Omental fat pad (tissue), 4 donors: ENCODE measurements at places on chromosomes 6 and 20.

DNA sequence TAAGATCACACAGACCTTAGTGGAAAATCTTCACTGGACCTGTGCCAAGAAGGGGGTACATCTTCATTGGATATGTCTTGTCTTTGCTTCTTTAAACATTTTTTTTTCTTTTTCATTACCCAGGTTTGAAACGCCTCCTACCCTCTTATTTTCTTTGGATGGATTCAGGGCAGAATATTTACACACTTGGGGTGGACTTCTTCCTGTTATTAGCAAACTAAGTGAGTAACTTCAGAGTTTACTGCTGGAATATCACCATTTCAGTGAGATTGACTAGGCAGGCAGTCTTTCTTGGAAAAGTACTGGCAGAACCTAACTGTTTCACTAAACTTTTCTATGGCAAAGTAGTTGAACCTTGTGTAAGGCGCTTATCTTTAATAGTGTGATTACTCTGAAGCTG lies 47.0 kb downstream of the ENPP1 start:
- no peak for DNase-seq

GRCh38 chr6:156729248-156729647 lies 47.9 kb upstream of the ARID1B start:
- no peak for DNase-seq

GRCh38 chr6:117481926-117482239 lies 591 bp upstream of the DCBLD1 start:
- DNase-seq, result no peak

- DNase-seq, result no peak
Measured at GRCh38 chr20:31863296-31864085, 6.8 kb downstream of the DUSP15 start.

DNA sequence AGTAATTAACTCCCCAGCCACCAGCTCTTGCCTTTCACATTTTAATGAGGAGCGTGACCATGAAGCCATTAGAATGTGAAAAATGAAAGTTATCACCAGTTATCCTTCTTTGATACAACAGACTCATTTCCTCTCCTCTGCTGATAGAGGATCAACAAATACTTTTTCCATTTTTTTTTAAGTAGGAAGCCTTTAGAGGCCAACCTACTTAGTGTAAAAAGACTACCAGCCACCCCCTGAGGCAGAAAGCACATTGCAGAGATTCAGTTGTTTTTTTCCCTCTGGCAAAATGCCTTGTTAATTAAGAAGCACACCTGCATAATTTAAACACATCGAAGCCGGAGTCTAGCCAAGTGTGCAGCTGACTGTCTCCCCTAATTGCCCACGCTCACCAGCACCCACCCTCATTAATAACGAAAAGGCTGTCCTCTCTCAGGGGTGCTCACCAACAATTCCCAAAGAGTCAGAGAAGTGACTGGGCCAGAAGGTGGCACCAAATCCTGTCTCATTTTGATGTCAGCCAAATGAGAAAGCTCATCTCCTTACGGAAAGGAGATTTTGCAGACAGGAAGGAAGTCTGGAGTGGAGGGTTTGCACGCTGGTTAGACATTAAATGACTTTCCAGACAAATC lies 60.9 kb upstream of the MC3R start:
- no peak for DNase-seq

GRCh38 chr6:122753688-122754056 lies 25.8 kb upstream of the FABP7 start:
- DNase-seq, result no peak

DNA sequence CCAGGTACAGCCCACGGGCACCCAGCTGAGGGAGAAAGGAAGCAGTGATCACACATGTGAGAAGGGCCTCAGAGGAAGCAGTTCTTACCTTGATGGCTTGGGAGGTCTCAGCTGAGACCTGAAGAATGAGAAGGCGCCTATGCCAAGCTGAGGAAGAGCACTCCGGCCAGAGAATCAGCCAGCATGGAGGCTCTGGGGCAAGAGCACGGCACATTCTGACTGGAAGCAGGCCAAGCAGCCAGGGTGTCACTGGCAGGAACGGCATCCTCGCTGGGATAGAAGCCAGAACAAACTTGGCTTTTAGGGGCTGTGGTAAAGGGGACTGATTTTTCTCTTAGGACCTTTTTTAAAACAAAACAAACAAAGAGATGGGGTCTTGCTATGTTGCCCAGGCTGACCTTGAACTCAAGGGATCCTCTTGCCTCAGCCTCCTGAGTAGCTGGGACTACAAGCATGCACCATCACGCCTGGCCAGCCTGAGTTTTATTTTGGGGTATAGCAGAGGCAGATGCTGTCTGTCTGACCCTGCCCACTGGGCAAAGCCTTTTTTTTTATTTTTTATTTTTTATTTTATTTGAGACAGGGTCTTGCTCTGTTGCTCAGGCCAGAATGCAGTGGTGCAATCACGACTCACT lies 17.6 kb downstream of the GHRH start:
- no peak for DNase-seq

- no peak for DNase-seq
Measured at GRCh38 chr6:33749401-33749800, 2.7 kb upstream of the IP6K3 start.

DNA sequence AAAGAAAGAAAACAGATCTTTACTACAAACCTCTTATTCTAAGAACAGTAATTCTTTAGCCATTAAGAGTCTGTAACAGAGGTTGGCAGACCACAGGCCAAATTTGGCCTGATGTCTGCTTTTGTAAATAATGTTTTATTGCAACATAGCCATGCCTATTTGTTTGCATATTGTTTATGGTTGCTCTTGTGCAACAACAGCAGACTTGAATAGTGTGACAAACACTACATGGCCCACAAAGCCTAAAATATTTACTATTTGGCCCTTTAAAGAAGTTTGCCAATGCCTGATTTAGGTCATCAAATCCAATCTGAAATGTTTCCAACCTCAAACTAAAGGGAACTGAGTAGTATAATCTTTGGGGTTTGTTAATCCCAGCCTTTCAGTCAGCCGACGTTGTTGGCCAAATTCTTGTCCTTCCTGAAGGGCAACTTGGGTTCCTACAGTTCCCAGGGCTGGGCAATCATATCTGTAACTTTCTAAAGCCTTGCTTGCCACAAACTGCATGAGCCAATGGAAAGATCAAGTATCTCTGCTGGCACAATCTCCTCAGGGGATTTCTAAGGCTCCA lies 33.9 kb upstream of the TBC1D20 start:
- no peak for DNase-seq

- no peak for DNase-seq
Measured at GRCh38 chr6:82704045-82704444, 340.4 kb downstream of the TPBG start.

- no peak for DNase-seq
Measured at GRCh38 chr6:89180112-89180511, 34.3 kb downstream of the PM20D2 start.

DNA sequence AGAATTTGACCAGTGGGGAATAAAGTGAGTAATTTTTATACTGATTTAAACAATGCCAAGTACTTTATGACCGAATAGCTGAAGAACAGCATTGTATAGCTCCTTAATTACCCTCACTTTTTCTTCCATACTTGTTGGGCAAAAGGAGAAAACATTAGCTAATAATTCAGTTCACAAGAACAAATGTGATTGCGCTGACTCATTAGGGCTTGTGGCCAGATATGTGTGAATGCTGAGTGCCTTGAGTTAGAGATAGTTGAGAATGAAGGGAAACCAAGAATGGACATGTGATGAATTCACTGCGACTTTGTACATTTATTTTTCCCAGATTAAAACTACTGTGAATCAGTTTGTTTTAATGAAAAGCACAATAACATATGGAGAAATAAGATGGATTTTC lies 669.4 kb downstream of the TFAP2A start:
- DNase-seq, result no peak

GRCh38 chr6:148693882-148694484 lies 52.8 kb upstream of the UST start:
- DNase-seq, result no peak

DNA sequence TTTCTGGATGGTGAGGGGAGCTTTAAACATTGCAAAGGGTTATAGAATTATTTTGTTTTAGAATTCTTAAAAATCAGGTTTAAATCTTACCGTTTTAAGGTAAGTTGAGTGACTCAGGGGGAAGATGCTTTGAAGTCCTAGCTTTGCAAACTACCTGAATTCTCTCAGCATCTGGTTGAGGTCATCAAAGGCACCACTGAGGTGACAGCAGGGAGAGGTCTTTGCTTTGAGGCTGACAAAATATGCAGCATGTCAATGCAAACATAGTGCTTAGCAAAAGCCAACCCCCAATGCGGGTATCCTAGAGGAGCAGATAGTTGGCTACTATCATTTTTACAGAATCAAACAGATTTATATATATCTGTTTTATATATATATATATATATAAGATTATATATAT lies 219.5 kb downstream of the SLC24A3 start:
- no peak for DNase-seq

DNA sequence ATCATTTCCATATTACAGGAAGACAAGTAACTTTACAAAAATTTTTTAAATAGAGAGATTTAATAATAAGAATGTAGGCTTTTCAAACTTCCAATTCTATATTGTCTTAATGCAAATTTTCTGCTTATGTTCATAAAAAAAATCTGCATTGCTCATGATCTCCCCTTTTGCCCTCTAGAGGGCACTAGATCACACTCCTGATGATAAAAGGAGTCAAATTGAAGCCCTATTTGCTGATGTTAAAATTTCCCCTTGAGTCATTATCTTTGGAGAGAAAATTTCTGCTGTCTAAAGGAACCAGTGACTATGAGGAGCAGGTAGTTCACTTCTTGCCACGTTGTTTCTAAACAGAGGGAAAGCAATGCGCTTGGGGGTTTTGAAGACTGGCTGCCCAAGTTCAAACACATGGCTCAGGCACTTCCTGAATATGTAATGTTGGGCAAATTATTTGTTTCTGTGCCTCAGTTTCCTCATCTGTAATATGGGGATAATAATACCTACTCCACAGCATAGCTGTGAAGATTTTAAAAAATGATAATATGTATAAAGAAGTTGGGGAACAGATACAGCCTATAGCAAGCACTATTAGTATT lies 874.2 kb downstream of the TFAP2A start:
- no peak for DNase-seq

GRCh38 chr20:391041-391711 lies 10.6 kb downstream of the TRIB3 start:
- no peak for DNase-seq

DNA sequence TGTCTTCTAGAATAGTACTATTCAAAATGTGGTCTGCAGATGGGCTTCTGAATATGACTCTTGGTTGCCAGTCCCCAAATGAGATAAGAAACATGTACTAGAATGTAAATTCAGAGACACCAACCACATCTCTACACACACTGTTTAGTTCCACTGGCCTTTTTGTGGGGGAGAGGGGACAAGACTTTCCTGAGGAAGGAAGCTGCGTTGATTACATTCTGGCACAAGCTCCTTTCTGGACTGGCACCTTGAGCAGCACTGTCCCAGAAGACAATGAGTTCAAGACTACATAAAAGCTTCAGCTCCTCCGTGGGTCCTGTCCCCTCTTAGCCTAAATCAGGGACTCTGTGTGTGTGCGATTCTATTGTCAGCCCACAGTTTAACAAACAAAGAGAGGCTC lies 6.9 kb upstream of the IYD start:
- no peak for DNase-seq

DNA sequence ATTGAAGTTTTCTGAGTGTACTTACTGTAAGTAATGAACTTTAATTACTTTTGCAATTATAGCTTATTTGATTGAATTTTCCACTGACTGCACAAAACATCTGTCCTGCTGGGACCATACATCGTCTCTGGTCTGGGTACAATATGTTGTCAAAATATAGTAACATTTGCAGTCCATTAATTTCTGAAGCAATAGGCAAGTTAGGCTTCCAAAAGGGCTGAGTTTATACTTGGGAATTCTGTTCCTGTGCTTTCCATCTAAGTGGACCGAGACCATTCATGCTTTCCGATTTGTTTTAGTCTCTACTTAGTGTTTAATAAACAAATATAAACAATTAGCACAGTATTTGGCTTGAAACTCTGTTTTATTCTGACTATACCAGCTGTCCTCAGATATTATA lies 139.3 kb downstream of the RFPL4B start:
- no peak for DNase-seq

DNA sequence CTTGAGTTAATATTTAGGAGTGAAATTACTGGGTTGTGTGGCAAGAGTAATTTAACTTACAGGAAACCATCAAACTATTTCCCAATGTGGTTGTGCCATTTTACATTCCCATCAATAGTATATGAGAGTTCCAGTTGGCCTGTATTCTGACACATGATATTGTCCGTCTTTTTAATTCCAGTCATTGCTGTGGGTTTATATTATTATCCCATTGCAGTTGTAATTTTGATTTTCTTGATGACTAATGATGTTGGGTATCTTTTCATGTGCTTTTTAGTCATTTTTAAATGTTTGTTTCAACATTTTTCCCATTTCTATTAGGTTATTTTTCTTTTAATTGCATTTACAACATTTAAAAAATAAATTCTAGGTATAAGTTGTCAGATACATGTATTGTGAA lies 614.0 kb downstream of the UTRN start:
- DNase-seq, result no peak

- DNase-seq, result no peak
Measured at GRCh38 chr20:44212792-44213191, 2.2 kb upstream of the OSER1 start.

DNA sequence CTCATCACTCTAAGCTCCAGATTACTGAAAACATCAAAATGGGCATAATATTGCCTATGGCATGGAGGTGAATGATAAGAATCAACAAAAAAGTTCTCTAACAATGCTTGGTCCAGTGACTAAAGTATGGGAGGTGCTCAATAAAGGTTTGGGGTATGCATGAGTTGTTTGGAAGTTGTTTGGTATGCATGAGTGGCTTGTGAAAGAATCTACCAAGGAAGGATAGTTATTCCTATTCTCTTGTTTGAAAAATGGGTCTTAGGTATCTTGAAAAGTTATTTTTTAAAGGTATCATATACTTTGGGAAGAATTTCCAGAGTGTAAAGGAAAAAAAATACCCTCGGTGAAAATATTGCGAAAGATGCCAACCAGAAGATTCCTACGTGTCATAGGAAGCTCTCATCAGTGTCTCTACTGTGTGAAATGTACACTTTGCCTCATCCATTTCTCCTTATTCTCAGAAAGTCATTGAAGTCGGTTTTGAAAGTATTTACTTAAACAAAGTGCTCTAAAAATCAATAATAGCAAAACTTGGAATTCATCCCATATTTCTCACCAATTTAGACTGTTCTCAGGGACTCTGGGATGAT lies 449.8 kb downstream of the ADGRB3 start:
- DNase-seq, result no peak

GRCh38 chr6:150696190-150696589 lies 96.5 kb downstream of the PLEKHG1 start:
- DNase-seq, result no peak

- no peak for DNase-seq
Measured at GRCh38 chr20:38426006-38426897, 8.9 kb downstream of the SNHG17 start.

- DNase-seq, result no peak
Measured at GRCh38 chr6:80094017-80094416, 12.5 kb upstream of the BCKDHB start.

DNA sequence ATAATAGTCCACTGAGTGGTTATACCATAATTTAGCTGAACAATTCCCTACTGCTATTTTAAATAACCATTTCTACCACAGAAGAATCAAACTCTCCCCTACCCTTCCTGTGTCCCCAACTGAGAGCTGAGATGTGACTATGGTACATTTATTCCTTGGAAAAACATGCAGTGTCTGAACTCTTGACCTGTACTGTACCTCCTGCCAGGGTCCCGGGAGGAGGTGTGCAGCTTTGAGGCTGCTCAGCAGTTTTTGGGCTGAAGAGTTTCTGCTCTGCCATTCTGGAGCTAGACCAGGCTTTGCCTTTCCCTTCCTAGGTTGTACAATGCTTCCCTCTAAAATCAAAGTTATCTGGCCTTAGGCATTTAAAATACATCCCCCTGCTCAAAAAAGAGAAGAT lies 275.1 kb upstream of the SGK1 start:
- DNase-seq, result no peak
